ENCODE measurements at places on chromosomes 4 and X.

- DNase-seq, result no peak
Measured at GRCh38 chr4:38902695-38903094, 35.1 kb downstream of the FAM114A1 start.

DNA sequence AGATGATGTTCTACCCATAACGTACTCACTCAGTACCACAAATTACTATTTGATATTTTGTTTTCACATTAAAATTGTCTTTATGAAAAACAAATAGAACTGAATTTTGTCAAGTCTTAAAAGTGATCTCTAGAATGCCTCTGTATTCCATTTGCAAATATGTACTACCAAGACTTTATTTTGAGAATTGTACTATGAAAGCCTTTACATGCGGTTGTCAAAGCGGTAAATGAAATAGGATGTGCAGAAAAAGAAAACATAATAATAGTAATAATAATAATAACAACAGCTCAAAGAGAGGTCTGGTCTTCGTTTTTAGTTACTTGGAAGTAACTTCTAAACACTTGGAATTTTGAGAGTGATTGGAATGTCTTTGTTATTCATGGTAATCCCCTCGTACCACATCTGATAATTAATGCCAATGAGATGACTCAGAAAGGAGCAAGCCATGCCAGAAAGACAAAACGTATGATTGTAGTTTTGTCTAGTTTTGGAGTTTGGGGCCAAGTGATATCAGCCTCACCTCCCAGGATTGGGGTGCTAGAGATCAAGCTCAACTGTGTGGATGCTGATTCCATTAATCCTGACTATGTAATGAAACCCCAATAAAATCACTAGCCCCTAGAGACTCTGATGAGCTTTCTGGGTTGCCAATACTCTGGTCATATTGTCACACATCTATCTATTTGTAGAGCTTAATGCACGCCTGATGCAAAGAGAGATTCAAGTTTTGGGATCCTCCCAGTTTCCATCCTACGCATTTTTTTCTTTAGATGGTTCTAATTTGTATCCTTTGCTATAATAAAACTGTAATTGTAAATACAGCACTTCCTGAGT, 20.2 kb upstream of the CTSO start:
- no peak for DNase-seq

DNA sequence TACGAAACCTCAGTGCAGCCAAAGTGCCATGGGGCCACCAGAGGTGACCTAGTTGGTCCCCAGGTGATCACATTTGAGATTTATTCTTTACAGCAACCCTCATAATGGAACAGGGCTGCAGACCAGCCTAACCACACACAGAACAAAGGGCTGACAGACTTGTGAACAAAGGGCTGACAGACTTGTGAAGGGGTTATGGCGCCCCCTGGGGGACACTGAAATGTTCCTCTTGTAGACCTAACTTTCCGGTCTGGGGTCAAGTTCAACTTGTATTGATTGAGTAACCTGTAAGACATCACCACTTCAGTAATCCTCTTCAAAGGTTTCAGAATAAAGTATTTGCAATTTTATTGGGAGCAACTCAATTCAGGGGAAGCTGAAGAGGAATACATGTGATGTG, 175.9 kb upstream of the RPS6KA3 start:
- peak; percentile 63 for DNase-seq

DNA sequence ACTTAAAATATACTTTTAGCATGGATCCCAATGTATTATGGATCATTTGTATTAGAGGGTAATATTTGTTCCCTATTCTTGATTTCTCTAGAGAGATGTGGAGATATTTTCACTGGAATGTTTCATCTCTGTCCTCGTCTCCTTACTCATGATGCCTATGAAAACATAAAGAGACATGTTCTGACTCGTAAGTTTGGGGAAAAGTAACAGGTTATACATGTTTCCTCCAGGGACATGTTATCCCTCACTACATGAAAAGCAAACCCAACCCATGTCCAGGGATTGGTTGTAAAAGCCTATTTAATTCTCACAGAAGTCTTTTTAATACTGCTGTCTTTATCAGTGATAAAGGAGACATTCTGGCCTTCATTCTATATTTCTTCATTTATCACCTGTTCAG, 621.4 kb downstream of the GABRG1 start:
- no peak for DNase-seq

DNA sequence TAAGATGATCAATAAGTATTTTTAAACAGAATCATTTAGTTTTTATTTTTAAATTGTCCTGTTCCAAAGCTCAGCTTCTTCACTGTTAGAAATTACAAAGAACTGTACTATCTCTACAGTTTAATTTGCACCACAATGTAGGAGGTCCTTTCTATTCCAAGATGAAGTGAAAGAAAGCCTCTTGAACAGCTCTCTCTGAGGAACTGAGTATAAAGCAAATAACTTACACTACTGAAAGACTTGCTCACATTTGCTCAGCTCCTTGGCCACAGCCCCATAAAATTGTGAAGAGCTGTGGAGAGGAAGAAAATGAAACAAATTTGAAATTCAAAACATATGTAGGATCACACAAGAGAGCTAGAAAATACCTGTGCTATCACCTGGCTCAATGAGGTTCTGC, 68.6 kb downstream of the ENPEP start:
- DNase-seq, result no peak

DNA sequence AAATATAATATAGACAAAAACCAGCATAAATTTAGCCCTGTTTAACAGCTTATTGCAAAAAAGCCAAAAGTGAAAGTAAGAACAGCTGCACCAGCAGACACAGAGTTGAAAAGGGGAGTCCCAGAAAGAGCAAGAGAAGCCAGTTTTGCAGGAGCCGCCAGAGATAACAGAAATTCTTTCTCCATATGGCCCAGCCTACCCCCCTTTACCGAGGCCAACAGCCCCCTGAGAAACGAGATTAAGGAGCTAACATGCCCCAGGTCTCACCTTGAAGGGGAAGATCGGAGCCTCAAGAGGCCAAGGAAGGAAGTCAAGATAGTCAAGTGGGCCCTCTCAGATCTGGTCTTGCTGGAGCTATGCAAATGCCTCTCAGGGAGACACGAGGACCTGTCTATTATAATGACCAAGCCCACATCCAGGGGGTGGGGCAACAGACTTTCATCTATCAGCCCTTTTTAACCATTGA, 4.8 kb downstream of the ACOX3 start:
- no peak for DNase-seq

GRCh38 chr4:10456595-10457254, 501 bp downstream of the ZNF518B start:
- peak; percentile 40 for DNase-seq

- no peak for DNase-seq
Measured at GRCh38 chr4:120977435-120977997, 55.0 kb upstream of the PRDM5 start.

- DNase-seq, result no peak
Measured at GRCh38 chr4:156774422-156774821, 197.2 kb downstream of the PDGFC start.

DNA sequence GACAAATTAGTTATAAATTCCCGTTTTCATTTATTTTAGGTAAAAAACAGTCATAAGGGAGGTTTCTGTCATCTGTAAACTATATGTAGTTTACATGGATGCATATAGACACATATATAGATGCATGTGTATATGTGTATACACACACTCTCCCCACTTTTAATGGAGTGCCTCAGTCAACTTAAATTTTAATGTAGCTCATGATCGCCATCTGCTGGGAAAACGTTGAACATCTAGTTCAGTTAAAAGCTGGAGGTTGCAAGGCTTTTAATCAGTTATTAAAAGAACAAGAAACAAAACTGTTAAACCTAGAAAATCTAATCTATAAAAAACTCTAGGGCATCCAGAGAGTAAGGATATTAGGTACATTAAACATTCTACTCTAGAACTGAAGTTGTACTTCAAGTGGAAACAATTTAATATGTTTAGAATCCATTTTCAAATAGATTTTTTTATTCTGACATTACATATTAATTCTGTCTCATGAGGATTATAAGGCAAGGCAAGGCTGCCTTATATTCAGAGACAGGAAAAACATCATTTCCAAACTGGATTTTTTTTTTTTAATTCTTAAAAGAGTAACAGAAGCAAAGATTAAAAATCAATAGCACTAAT, 122.6 kb downstream of the SHISA3 start:
- no peak for DNase-seq

- DNase-seq, result no peak
Measured at GRCh38 chrX:12327836-12328235, 189.6 kb downstream of the FRMPD4 start.

Data from activated CD8-positive, alpha-beta memory T cell treated with anti-CD3 and anti-CD28 coated beads for 4 hours (primary cell).